ENCODE measurements at places on chromosomes 12 and 14. TPM values are rescaled to one million over a fixed set of nuclear protein-coding genes. Genes with fewer than 3 reads are reported as not detected.

CTSG gene
- not detected for total RNA-seq

GRCh38 chr12:98154850-98155249 is 360.5 kb upstream of the TMPO start:
- no peak for DNase-seq

GRCh38 chr14:99391671-99392070 is 89.0 kb downstream of the SETD3 start:
- no peak for DNase-seq

INHBC gene
- total RNA-seq = not detected

CRACR2A gene
- 1.9 TPM for total RNA-seq

CCDC196 gene
- not detected for total RNA-seq

DNA sequence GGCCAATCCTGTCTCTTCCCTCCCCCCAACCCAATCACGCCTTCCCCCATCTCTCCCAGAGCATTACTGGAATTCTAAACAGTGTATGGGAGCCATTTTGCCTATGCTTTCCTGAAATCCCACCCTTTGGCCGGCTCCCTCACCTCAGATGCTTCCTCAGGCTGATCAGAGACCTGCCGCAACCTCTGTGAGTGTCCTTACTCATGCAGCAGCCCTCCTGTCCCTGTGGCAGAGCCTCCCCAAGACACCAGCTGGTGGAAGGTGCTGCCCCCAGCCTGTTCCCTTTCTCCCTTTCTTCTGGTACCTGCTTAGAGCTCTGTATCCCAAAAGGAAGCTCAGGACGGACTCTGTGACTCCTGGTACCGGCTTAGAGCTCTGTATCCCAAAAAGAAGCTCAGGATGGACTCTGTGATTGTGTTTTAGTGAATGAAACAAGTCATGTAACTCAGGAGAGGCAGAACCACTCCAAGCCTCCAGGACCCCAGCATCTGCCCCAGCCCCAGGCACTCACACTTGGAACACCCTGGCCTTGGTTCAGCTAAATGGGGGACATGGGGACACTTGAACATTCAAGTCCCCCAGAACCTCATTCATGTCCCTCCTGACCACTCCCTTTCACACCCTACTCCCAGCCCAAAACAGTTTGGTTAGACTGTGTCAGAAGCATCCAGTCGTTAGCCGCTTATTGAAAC is 29.3 kb upstream of the RIN3 start:
- no peak for DNase-seq

DNA sequence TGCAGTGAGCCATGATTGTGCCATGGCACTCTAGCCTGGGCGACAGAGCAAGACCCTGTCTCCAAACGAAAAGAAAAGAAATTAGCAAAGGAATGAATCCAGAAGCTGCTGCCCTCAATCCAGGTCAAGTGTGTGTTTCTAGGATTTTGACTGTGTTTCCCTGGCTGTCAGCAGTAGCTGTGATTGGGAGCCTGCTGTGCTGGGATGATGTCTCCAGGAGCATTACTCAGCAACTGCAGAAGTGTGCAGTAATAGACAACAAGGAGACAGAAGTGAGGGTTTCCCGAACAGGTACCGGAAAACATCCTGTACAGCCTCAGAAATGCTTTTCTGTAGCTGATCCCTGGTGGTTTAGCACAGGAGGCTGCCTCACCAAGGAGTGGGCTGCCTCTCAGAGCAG is 492.5 kb downstream of the FUT8 start:
- no peak for DNase-seq

PDZRN4 gene
- 0.86 TPM for total RNA-seq

DHRS2 gene
- total RNA-seq = 1.4 TPM

DNA sequence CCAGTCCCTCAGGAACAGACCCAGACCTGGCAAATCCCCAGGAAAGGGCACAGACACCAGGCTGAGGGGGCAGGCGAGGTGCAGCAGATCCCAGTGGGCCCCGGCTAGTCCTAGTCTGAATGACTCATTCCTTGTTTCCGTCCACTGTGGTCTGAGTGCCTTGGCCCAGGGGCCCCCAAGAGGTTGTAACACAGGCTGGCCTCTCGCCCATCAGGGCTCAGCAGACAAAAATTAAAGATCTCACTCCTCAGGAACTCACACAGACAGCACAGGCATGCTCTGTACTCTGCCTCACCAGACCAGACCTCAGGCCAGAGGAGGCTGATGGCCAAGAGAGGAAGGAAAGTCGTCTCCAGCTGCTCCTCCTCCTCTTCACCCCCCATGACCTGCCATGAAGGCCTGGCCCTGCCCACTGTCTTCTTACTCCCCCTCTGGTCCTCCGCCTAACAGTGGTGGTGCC is 7.7 kb upstream of the LTBP2 start:
- no peak for DNase-seq

GRCh38 chr12:130990034-130990433 is 36.3 kb downstream of the ADGRD1 start:
- no peak for DNase-seq

DNA sequence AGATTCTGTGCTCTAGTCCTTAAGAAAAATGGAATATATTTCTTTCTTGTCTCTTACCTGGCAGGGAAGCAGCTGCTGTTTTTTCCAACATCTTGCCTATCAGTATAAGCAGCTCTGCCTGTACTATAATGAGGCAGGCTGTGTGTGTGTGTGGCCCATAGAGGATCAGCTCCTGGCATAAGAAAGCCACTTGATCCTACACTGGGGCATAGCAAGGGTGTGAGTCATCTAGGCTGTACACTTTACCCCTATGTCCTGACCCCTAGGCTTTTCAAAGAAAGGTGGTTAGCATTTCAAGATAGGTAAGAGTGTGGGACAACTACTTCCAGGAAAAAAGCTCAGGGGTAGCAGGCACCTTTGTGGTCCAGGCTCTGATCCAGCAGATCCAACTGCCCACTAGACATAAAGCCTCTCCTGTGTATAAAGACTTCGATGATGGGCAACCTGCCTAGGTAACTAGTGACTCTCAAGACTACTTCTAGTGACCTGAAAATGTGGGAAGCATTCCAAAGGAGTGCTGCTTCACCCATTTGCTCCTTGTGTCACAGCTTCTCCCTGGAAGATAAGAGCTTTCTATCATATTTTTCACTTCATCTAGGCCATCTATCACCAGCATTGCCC is 4.9 kb upstream of the SENP1 start:
- no peak for DNase-seq

MIP gene
- not detected for total RNA-seq

DNA sequence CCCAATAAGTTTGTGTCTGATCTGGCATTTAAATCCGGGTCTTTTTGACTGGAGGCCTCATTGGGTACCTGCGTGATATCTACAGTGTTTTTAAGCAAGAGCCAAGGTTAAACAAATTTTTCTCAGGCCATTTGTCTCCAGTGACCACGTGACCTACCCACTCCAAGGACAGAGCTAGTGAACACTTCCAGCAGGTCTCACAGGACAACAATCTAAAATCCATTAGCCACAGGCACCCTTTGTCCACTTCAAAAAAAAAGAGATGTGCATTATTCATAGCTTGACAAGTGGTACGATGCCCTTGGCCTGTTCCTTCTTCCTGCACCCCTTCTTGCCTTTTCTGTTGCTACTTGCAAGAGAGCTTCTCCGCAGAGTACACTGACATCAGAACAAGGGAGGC is 109.6 kb upstream of the GSC start:
- DNase-seq = no peak

HEBP1 gene
- 146 TPM for total RNA-seq

DNA sequence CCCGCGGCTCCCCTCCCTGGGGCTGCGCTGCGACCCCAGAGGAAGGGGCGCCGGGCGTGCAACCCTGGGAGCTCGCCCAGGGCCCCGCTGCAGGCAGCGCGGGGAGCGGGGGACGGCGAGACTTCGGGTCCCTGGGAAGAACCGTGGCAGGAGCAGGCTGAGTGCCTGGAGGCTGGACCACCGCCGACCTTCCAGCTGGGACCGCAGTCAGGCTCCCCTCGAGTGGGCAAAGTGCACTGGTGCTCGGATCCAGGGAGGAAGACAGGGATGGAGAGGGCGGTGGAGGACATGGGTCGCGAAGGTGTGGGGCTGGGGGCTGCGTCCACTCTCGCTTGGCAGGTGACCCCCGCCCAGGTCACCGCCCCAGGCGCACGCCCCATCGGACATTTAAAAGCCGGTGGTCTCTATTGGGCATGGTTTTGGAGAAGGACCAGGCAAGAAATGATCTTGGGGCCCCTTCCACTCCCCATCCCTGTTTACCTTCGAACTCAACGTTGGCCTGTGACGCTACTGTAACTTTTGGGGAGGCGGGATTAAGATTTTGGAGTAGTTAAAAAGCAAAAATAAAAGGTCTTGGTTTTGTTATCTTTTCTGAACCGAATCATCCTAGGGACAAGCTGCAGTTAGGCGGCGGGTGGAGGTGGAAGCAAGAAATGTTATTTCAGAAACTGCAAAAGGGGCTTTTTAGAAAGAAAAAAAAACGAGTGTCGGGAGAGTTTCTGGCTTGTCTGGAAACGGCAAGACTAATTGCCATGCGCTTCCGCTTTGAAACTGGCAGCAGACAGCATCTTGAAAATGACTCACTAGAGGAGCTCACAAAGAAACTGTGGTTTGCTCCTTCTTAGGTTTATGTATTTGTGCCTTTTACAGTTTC is 1.0 kb downstream of the ELK3 start:
- DNase-seq = no peak

OAS1 gene
- total RNA-seq = 19.1 TPM
